ENCODE measurements at places on chromosomes 7 and 10. TPM values are rescaled to one million over a fixed set of nuclear protein-coding genes. Genes with fewer than 3 reads are reported as not detected.

Gene FAM25A
- total RNA-seq, result not detected

GRCh38 chr10:12975906-12976305 is 25.6 kb downstream of the CCDC3 start:
- no peak for DNase-seq

DNA sequence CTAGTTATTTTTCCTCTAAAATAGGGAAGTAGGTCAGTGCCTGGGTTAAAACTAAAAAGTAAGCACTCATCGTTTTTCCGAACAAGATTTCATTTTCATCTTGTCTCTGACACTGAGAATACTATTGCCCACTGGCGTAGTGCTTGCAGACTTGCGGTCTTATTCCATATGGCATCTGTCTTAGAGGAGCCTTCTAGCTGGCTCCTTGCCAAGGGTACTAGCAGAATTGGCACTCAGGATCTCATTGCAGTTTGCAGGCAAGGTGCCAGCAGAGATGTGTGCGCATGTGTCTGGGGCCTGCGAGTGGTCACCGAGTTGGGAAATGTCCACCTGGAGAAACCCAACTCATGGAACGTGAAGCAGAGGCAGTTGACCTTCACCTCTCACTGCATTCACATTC is 143.4 kb downstream of the CELF2 start:
- DNase-seq, result no peak

Gene TNS3
- 62.3 TPM for total RNA-seq

- no peak for DNase-seq
Measured at GRCh38 chr7:121385056-121385799, 10.9 kb downstream of the FAM3C start.

DNA sequence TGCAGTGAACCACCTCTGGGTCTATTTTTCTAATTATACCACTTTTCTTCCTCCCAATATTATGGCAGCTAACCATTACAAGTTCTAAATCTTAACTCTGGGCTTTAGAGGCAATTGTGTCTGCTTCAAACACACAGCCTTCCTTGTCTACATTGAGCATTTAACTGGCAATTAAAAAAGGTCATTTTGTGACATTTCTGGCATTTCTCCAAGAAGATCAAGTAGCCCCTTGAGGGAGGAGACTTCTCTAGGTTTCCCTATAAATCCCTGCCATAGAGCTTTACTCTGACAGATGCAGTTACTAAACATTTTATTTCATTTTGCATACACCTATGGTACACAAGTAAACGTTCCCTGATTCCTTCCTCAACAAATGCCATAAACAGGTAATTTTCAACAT is 33.4 kb upstream of the FAM133B start:
- no peak for DNase-seq

GRCh38 chr7:34904987-34905386 is 132.3 kb downstream of the DPY19L1 start:
- no peak for DNase-seq

DNA sequence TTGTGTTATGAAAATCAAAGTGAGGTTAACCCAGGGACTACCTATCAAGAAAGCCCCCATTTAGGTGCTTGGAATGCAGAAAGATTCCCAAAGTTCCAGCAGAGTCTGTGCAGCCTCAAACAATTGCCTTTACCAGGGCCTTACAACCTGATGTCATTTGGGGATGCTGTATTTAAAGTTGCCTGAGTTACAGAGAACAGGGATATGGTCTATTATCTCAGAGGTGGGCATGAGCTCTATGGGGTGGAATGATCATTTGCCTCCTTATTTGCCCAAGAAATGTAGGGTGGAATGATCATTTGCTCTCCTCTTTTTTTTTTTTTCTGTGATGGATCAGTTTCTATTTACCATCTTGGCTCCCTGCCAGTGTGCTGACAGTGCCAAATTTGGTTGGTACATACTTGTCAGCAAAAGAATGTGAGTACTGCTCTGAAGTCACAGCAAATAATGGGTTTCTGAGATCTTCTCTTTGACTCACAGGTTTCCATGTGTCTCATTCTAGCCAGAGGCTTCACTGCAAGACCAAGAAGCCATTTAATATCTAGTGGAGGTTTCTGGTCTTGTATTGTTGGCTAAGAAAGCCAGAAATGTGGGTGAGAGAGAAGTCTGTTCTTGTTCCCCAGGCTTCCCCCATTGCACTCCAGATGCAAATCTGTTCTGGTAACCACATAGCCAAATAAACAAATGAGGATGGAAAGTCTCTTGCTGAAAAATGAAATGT is 45.5 kb upstream of the ZNRF2 start:
- no peak for DNase-seq

GRCh38 chr7:47232751-47233412 is 349.0 kb downstream of the TNS3 start:
- no peak for DNase-seq

DNA sequence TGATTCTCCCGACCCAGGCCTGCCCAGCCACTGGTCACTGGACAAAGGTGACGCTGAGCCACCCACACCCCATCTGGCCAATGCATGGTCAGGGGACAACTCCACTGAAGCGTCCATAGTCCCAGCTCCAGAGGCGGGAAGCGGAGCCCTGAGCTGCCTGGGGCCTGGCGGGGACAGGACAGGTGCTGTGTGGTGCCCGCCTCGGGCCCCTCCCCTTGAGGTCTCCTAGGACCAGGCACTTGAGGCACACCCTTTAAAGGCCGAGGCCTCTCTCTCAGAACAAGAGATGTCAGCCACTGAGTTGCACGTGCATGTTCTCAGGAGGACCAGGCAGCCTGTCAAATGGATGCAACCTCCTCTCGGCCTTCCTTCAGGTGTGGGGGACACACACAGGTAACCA is 52.5 kb upstream of the PPP2R2D start:
- no peak for DNase-seq

DNA sequence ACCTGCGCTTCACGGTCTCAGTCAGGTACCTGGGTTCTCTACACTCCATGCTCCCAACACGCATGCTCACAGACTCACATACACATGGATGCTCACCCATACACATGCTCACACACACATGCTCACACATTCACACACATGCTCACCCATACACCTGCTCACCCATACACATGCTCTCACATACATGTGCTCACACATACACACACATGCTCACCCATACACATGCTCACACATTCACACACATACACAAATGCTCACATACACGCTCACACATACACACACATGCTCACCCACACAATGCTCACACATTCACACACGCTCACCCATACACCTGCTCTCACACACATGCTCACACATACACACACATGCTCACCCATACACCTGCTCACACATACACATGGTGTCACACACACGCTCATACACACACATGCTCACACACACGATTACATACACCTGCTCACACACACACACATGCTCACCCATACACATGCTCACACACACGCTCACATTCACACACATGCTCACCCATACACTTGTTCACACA is 119.9 kb downstream of the PAXIP1 start:
- DNase-seq, result no peak

Gene ZNF37A
- total RNA-seq, result 8.2 TPM

GRCh38 chr10:3702569-3702968 is 82.4 kb downstream of the KLF6 start:
- DNase-seq, result no peak

DNA sequence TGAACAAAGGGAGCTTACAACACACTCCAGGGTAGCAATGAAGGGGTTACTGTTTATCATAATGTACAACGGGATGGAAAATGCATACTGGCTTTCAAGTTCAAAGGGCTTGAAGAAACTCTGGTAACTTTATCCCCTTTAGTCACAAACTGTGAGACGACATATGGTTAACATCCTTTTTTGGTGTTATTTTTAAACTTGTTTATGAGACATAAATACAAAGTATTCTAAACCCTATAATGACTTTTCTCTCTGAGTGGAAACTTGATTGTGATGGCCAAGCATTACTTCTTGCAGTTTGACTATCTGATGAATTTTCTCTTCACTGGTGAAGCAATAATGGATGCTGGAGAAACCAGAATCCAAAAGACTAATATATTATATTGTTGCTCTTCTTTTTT is 62.0 kb upstream of the SEMA3A start:
- no peak for DNase-seq

- no peak for DNase-seq
Measured at GRCh38 chr7:116315293-116315692, 105.0 kb downstream of the TES start.

Gene SPDYE8
- not detected for total RNA-seq

- DNase-seq, result no peak
Measured at GRCh38 chr7:141320287-141320686, 230.9 kb upstream of the AGK start.

GRCh38 chr10:124649214-124649613 is 95.0 kb downstream of the FAM53B start:
- no peak for DNase-seq

Gene PCDH15
- total RNA-seq, result not detected

DNA sequence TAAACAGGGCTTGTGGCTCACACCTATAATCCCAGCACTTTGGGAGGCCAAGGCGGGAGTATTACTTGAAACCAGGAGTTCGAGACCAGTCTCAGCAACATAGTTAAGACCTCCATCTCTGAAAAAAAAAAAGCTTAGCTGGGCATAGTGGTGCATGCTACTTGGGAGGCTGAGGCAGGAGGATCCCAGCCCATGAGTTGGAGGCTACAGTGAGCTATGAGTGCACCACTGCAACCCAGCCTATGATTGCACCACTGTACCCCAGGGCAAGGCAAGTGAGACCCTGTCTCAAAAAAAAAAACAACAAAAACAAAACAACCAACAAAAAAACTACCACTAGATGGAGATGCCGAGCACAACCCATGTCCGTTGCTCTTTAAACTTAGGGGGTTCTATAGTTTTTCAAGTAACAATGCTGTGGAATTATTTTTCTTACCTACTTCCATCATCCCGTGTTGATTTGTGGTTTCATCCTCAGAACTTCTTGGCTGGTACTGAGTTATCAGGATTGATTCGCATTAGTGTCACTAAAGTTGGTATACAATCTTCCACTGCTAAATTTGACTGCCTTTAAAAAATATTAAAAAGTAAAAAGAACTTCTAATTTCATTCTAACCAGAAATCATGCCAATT is 12.2 kb upstream of the REPIN1 start:
- no peak for DNase-seq

Gene CRHR2
- total RNA-seq, result not detected

- DNase-seq, result no peak
Measured at GRCh38 chr7:141698247-141699015, 3.5 kb downstream of the DENND11 start.

DNA sequence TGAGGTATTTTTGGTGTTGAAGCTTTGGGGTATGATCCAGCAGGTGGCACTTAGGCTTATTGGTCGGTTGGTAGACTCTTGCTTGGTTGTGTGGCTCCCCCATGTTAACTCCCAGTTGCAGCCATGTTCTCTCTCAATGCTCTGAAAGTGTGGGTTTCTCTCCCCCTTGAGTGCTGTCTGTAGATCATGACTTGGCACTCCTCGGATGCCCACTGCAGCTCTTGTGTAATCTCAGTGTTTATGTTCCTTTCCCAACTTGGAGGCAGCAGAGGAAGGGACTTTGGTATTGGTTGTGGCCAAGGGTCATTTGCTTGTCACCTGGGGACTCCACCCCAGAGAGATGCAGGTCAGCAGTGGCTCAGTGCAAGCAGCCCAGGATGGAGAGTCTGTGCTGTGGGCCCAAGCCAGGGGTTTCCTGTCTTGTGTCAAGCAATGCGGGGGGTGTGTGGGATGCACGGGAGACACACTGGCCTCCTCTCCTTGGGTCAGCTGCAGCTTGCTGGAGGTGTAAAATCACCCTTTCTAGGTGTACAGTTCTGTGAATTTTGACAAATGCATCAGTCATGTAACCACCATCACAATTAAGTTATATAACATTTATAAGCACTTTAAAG is 36.9 kb downstream of the PIK3CG start:
- DNase-seq, result no peak

Gene TMEM213
- total RNA-seq, result not detected

Gene JAKMIP3
- total RNA-seq, result 0.05 TPM

Gene SH2B2
- total RNA-seq, result 5.5 TPM

DNA sequence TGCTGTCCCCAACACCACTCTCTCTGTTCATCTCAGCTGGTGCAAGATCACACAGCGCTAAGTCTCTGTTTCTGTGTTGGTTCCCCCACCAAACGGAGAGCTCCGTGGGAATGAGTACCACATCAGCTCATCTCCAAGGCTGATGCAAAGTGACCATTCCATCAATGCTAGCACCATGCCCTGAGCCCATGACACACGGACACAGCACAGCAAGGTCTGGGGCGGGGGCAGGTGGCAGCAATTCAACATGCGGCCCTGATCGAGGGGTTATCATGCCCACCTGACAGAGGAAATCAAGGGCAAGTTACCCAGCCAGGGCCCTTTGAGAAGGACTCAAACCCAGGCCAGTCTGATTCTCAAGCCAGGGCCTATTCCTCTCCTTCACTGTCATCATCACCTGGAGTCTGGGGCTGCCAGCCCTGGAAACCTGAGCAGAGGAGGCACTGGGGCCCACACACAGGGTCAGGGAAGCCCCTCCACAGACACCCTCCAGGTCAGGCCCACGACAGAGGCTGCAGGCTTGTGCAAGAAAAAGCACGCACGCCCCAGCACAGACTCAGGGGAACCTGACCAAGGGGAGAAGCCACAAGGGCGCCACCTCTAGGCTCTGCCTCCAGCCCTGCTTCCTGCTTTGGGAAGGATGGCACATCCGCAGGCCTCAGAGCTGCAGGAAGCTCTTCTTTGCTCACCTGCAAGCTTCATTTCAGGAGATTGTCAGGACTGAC is 74.8 kb downstream of the GRID1 start:
- DNase-seq, result no peak

DNA sequence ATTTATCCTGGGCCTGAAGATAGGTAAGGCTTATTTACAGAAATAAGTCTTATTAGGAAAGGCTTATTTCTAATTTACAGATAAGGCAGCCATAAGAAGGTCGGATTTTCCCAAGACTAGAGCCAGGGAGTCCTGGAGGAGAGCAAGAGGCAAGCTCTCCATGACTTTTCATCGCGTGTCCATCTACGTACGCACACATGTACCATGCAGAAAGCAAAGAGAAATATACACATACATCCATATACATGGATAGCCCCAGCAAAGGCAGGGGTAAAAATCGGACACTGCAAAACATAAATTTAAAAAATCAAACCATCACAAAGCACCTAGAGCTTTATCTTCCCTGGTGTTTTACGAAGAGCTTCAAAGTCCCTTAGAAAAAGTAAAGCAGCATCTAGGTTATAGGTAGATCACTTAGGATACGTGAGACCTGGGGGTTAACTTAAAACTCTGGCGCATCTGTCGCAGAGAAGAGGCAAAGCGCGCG is 25.8 kb upstream of the ZRANB1 start:
- DNase-seq, result peak; percentile 10

DNA sequence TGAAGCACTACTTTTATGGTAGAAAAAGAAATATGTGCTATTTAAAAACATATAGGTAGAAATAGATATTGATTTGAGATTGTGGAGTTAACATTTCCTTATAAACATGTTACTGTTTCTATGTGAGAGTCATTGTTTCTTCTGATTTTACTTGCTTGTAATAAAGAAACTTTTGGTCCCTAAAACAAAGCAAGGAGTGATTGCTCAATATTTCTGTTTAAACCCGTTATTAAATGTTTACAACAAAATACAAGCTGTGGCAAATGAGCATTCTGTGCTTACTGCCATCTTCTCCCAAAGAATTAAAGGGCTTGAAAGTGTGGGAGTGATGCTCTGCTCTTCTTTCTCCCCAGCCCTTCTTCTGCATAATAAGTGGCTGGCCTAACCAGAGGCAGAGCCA is 22.7 kb upstream of the CBLL1 start:
- DNase-seq, result no peak

GRCh38 chr7:99622596-99622995 is 5.8 kb downstream of the ZSCAN25 start:
- no peak for DNase-seq
